Left lung (tissue), 14 donors: ENCODE measurements at places on chromosomes 4 and X. TPM values are rescaled to one million over a fixed set of nuclear protein-coding genes. Genes with fewer than 3 reads are reported as not detected.
A peak's percentile ranks its signal among the peaks of the same experiment; 100 is the strongest.

SH3BP2 gene
- polyA plus RNA-seq: 38.2 TPM

CORIN gene
- polyA plus RNA-seq: 3.0 TPM

ARAP2 gene
- 4.3 TPM for polyA plus RNA-seq

SULT1B1 gene
- 2.1 TPM for polyA plus RNA-seq

TRAPPC2 gene
- polyA plus RNA-seq: 15.8 TPM

PDE6B gene
- 15.7 TPM for polyA plus RNA-seq

NPNT gene
- polyA plus RNA-seq: 75.7 TPM

CXCL8 gene
- 1.2 TPM for polyA plus RNA-seq

LYAR gene
- polyA plus RNA-seq: 23.7 TPM

ARHGEF6 gene
- 21.6 TPM for polyA plus RNA-seq

DNA sequence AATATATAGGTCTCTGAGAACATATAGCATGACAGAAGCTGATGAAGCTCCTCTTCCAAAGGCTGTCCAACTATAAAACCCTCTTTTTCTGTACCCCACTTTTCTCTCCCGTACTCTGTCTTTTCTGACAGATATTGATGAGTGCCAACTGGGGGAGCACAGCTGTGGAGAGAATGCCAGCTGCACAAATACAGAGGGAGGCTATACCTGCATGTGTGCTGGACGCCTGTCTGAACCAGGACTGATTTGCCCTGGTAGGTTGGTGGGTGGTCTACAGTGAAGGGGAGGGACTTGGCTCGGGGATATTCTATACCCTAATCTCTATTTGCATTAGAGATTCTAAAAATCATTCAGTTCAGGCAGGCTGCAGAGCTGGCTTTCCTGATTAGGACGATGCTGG lies 80.4 kb downstream of the EGF start:
- DNase-seq: no peak
- H3K4me3 ChIP-seq: no peak overlapping the region
- H3K36me3 ChIP-seq: no peaks in the 10 kb centered on the region
- no peaks in the 10 kb centered on the region for H3K4me1 ChIP-seq
- H3K27ac ChIP-seq: no peak overlapping the region

DNA sequence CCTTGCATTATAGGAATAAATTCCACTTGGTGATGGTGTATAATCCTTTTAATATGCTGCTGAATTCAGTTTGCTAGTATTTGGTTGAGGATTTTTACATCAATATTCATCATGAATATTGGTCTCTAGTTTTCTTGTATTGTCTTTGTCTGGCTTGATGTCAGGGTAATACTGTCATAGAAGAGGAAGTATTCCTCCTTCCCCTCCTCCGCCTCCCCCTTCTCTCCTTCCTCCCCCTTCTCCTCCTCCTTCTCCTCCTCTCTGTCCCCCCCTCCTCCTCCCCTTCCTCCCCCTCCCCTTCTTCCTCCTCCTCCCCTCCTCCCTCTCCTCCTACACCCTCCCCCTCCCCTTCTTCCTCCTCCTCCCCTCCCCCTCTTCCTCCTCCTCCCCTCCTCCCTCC lies 65.8 kb downstream of the RGS12 start:
- no peak overlapping the region for H3K4me3 ChIP-seq
- peak overlapping the region; percentile 3 for H3K27ac ChIP-seq
- H3K36me3 ChIP-seq: no peaks in the 10 kb centered on the region
- H3K27me3 ChIP-seq: no peaks in the 10 kb centered on the region
- DNase-seq: no peak
- H3K4me1 ChIP-seq: no peaks in the 10 kb centered on the region

GRCh38 chr4:185149392-185149791 lies 6.3 kb downstream of the SLC25A4 start:
- H3K27me3 ChIP-seq: no peaks in the 10 kb centered on the region
- no peaks in the 10 kb centered on the region for H3K4me1 ChIP-seq
- H3K4me3 ChIP-seq: no peak overlapping the region
- no peak overlapping the region for H3K27ac ChIP-seq
- no peaks in the 10 kb centered on the region for H3K36me3 ChIP-seq
- DNase-seq: no peak

DNA sequence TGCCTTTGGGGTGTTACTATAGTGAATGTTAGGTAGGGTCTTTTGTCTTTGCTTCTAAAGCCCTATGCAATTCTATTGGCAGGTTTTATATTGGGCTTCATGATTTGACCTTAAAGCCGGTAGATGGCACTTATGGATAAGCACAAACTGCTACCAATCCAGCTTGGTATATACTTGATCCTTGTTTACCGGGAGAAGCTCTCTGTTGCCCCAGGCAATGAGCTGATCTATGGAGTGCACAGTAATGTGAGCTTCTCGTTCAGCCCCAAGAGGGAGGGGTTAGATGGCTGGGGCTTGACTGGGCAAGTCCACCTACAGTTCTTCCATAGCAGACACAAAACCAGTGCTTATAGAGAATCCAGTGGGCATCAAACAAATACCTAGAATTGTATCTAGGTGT lies 287.2 kb upstream of the CT83 start:
- DNase-seq: no peak
- H3K4me1 ChIP-seq: no peaks in the 10 kb centered on the region
- no peak overlapping the region for H3K4me3 ChIP-seq

- H3K36me3 ChIP-seq: peaks cover 7% of the 10 kb centered on the region
- H3K4me1 ChIP-seq: no peaks in the 10 kb centered on the region
- no peak for DNase-seq
- no peak overlapping the region for H3K4me3 ChIP-seq
- H3K27me3 ChIP-seq: no peaks in the 10 kb centered on the region
Measured at GRCh38 chr4:101078950-101079349, 268.4 kb downstream of the PPP3CA start.

DNA sequence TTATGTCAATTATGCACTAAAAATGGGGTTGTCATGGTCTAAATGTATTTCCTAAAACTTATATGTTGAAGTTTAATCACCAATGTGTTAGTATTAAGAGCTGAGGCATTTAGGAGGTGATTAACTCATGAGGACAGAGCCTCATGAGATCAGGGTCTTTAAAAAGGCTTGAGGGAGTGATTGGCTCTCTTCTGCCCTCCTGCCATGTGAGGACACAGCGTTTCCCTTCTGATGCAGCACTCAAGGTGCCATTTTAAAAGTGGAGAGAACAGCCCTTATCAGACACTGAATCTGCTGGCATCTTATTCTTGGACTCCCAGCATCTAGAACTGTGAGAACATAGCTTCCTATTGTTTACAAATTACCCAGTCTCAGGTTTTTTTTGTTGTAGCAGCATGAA lies 581.7 kb downstream of the KCNIP4 start:
- no peak overlapping the region for H3K4me3 ChIP-seq
- H3K4me1 ChIP-seq: no peaks in the 10 kb centered on the region
- H3K36me3 ChIP-seq: no peaks in the 10 kb centered on the region
- H3K27me3 ChIP-seq: peaks cover 37% of the 10 kb centered on the region
- no peak overlapping the region for H3K27ac ChIP-seq
- no peak for DNase-seq

DNA sequence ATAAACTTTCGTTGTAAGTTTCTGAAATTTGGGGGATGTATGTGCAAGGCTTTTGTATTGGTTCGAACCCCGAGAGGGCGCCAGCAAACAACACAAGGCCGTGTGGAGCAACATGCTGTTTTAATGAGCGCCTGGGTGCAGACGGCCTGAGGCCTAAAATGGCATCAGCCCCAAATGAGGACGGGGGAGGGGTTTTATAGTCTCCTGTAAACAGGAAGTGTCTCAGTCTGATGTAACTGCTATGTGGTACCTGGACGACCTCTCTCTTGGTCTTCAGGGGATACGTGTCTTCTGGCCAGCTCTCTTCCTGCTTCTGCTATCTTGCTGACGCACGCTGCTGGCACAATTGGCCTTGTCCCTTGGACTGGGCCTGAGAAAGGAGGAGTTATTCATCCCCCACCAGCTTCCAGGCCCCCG lies 1348.0 kb downstream of the ADGRL3 start:
- no peaks in the 10 kb centered on the region for H3K4me1 ChIP-seq
- DNase-seq: peak; percentile 16
- H3K27me3 ChIP-seq: no peaks in the 10 kb centered on the region
- H3K4me3 ChIP-seq: no peak overlapping the region
- H3K27ac ChIP-seq: no peak overlapping the region

DNA sequence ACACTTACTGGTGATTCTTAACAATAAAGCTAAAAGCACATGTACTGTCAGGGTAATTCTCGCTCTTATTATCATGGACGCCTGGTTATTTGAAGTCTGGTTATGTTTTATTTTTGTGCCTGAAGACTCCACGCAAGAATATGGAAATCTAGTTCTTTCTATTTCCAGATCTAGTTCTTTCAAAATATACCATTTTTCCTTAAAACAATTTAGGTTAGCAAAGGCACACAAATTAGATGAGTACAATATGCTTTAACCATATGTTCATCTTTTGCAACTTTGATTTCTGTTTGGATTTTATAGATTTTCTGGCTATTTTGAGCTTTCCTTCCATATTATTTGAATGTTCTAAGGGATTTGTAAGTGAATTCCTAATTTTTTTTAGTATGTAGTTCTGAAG lies 1783.1 kb downstream of the PCDH7 start:
- H3K4me3 ChIP-seq: no peak overlapping the region
- no peak overlapping the region for H3K27ac ChIP-seq
- H3K36me3 ChIP-seq: no peaks in the 10 kb centered on the region
- H3K4me1 ChIP-seq: no peaks in the 10 kb centered on the region
- H3K27me3 ChIP-seq: no peaks in the 10 kb centered on the region

DNA sequence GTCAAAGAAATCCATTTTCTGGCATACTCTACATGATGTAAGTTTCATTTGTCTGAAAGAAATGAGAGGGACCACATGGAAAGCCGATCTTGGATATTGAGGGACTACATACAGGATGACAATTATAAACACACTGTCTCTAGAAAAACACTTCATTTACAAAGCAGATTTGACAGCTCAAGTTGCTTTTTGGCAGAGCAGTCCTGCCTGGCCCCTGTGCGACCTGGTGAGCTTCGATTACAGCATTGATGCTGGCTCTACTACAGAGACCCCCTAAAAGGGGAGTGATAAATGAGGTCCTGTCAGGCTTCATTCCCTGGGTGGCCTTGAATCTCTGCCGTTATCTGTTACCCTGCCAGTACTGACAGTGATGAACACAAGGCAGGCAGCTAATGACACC lies 215.2 kb upstream of the NOCT start:
- H3K4me1 ChIP-seq: no peaks in the 10 kb centered on the region
- no peak for DNase-seq
- no peak overlapping the region for H3K4me3 ChIP-seq
- no peak overlapping the region for H3K27ac ChIP-seq

DNA sequence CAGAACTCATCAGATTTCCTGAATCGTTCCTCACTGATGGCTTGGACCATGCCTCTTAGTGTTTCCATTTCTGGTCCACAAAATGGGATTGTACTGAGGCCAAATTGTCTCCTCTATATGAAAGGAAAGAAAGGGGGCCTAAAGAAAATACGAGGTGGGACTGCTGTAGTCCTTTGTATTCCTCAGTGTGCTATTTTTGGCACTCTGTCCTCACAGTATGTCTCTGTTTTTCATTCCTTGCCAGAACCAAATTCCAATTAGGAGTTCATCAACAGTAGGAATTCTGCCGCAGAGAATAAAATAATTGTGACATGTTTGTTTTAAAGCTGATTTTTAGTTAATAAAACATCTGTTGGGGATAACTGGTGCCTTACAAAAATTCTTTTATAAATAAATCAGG lies 515.7 kb downstream of the SMARCA1 start:
- no peak overlapping the region for H3K4me3 ChIP-seq
- no peak for DNase-seq
- no peaks in the 10 kb centered on the region for H3K4me1 ChIP-seq
- no peak overlapping the region for H3K27ac ChIP-seq
- no peaks in the 10 kb centered on the region for H3K27me3 ChIP-seq
- H3K36me3 ChIP-seq: no peaks in the 10 kb centered on the region

DNA sequence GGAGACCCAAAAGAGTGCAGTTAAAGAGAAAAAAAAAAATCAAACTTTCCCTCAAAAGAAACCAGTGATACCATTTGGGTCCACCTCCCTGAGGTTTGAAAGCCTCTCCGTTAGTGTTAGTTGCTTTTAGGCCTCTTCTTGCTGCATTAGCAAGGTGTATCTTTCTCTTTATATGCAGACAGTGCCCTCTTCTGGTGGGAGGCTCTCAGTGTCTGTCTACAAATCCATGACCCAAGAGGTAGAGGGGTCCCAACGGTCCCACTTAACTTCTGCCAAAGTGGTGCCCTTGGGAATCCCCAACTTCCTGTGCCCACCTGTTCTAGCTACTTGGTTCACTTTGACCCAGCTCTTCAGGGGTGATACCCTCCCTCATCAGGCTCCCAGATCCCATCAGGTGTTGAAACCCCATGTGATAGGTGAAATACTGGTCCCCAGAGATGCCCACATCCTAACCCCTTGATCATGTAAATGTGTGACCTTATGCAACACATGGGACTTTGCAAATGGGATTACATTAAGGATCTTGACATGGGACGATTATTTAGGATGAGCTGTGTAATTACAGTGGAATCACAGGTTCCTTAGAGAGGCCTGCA lies 63.7 kb upstream of the CD99 start:
- H3K27ac ChIP-seq: no peak overlapping the region
- no peak for DNase-seq
- no peaks in the 10 kb centered on the region for H3K27me3 ChIP-seq
- no peaks in the 10 kb centered on the region for H3K36me3 ChIP-seq

DNA sequence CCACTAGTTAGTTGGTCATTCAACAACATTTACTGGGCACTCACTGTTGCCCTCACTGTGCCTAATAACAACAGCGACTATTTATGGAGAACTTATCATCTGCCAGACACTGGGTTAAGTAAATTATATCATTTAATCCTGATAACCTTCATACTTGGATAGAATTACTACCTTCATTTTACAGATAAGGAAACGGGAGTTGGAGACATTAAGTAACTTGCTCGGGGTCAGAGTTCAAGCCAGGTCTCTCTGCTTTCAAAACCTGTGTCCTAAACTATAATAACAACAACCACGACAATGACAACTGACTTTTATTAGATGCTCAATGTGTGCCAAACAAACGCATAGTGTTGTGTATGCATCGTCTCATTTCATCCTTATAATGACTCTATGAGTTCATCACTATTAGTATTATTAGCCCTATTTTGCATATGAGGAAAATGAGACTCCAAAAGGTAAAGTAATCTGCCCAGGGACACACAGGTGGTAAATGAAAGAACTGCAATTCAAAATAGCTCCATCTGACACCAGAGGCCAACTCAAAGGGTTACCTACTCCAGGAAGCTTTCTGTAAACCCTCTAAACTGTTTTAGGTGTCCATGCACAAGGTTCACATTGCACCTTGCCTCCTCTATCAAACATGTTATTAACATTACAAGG lies 98.4 kb upstream of the ACSL4 start:
- H3K27ac ChIP-seq: no peak overlapping the region
- no peaks in the 10 kb centered on the region for H3K36me3 ChIP-seq
- no peak overlapping the region for H3K4me3 ChIP-seq
- peaks cover 11% of the 10 kb centered on the region for H3K4me1 ChIP-seq
- H3K27me3 ChIP-seq: no peaks in the 10 kb centered on the region

DNA sequence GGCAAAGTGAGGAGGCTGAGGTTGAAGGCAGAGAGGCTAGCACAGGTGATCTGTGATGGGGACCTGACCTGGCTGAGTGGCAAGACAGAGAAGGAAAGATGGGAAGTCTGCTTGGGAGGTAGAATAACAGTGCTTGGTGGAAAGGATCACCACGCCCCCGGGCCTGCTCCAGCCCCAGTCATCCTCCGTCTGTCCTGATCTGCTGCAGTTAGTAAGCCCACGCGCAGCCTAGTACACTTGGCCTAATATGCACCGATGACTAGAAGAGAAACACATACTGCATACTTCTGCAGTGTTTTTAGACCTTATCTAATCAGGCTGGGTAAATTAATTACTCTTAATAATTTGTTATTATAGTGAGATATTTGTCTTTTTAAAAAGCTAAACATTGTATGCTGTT lies 103.7 kb upstream of the KLF3 start:
- DNase-seq: no peak
- no peaks in the 10 kb centered on the region for H3K36me3 ChIP-seq
- peaks cover 22% of the 10 kb centered on the region for H3K4me1 ChIP-seq

- H3K4me3 ChIP-seq: no peak overlapping the region
- no peak overlapping the region for H3K27ac ChIP-seq
- no peaks in the 10 kb centered on the region for H3K4me1 ChIP-seq
- no peaks in the 10 kb centered on the region for H3K36me3 ChIP-seq
- DNase-seq: no peak
Measured at GRCh38 chr4:117137145-117137544, 51.8 kb upstream of the TRAM1L1 start.
